ENCODE measurements at places on chromosomes 4 and X.

DNA sequence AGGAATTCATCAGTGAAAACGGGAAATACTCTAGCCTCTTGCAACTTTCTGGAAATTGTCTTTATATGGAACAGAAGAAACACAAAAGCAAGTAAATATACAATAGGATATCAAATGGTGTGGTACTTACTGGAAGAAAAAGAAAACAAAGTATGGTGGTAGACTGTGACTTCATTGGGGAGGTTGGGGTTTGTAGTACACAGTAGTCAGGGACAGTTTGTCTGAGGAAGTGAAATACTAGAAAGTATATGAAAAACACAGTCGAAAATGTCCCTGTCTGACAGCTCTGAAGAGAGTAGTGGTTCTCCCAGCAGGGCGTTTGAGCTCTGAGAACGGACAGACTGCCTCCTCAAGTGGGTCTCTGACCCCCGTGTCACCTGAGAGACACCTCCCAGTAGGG, 390.0 kb upstream of the NWD2 start:
- H3K36me3 ChIP-seq, result no peaks in the 10 kb centered on the region
- H3K4me3 ChIP-seq, result no peak overlapping the region
- no peak for DNase-seq
- no peak overlapping the region for H3K27ac ChIP-seq
- no peaks in the 10 kb centered on the region for H3K4me1 ChIP-seq

DNA sequence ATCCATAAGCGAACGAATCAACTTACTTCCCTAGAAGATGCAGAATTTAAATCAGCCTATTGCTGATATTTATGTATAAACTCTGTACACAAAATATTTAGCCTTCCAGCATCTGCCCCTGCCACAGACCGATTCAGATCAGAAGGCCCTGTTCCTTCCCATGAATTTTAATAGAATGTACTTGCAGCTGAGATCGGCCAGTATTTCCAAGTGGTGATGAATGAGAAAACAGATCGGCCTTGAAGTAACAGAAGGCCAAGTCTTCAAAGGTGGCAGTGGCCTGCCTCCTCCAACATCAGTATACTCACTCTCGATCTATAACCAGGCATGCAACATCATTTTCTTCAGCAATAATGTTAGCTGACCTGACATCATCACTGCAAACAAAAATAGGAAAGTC, 66.4 kb downstream of the PRKG2 start:
- H3K4me1 ChIP-seq, result no peaks in the 10 kb centered on the region
- no peak overlapping the region for H3K27ac ChIP-seq
- no peaks in the 10 kb centered on the region for H3K27me3 ChIP-seq

- H3K27me3 ChIP-seq, result no peaks in the 10 kb centered on the region
- no peaks in the 10 kb centered on the region for H3K4me1 ChIP-seq
- H3K36me3 ChIP-seq, result no peaks in the 10 kb centered on the region
- H3K4me3 ChIP-seq, result no peak overlapping the region
Observed at GRCh38 chr4:111398906-111399330, 746.3 kb upstream of the FAM241A start.

DNA sequence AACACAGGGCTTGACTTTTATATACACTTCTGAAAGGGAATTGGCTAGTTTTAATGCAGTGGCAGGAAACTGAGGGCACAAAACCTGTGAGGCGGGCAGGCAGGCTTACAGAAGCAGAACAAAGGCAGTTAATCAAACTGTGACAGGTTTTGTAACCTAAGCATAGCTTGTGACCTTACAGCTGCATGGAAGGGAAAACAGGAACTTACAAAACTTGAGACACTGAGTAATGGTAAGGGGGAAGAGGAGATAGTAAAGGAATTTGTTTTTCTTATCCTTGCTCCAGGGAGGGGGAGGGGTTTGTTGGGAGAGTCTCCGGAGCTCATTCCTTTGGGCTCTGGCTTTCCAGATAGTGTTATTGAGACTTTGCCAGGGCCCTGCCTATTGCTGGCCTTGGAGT, 55.6 kb downstream of the SLITRK4 start:
- no peak overlapping the region for H3K4me3 ChIP-seq
- H3K27ac ChIP-seq, result no peak overlapping the region
- H3K4me1 ChIP-seq, result no peaks in the 10 kb centered on the region
- H3K36me3 ChIP-seq, result no peaks in the 10 kb centered on the region

GRCh38 chrX:15416133-15416993, 32.1 kb upstream of the VEGFD start:
- DNase-seq, result no peak
- H3K27me3 ChIP-seq, result peaks cover 3% of the 10 kb centered on the region
- no peak overlapping the region for H3K4me3 ChIP-seq
- no peaks in the 10 kb centered on the region for H3K4me1 ChIP-seq

- H3K4me3 ChIP-seq, result no peak overlapping the region
- peaks cover 50% of the 10 kb centered on the region for H3K4me1 ChIP-seq
- H3K27ac ChIP-seq, result no peak overlapping the region
- no peak for DNase-seq
- peaks cover 20% of the 10 kb centered on the region for H3K36me3 ChIP-seq
- H3K27me3 ChIP-seq, result no peaks in the 10 kb centered on the region
Observed at GRCh38 chr4:101158134-101158482, 189.2 kb downstream of the PPP3CA start.

- no peaks in the 10 kb centered on the region for H3K27me3 ChIP-seq
- no peak overlapping the region for H3K27ac ChIP-seq
- DNase-seq, result no peak
- H3K36me3 ChIP-seq, result no peaks in the 10 kb centered on the region
Observed at GRCh38 chr4:94540476-94540875, 88.7 kb downstream of the PDLIM5 start.

DNA sequence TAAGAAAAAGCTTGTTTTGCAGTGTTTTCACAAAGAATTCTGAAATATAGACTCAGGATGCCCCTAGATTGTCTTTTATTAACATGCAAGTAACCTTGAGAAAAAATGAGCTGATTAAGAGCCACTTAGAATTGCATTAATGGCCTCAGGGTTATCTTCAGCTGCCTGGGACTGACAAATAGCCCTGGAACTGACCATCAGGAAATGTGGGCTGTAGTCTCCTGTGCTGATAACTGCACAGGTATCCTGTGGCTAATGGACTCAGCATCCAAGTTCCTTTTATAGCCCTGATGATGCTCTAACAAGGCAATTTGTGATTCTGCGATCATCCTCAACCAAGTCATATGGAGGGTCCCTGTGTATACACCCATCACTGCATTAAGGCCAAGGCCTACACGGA, 17.0 kb downstream of the CA5B start:
- H3K4me1 ChIP-seq, result peaks cover 47% of the 10 kb centered on the region
- H3K4me3 ChIP-seq, result no peak overlapping the region
- H3K27ac ChIP-seq, result no peak overlapping the region
- DNase-seq, result no peak
- peaks cover 8% of the 10 kb centered on the region for H3K36me3 ChIP-seq

GRCh38 chrX:10667143-10667542, 46.8 kb upstream of the MID1 start:
- no peaks in the 10 kb centered on the region for H3K36me3 ChIP-seq
- no peak overlapping the region for H3K4me3 ChIP-seq
- DNase-seq, result no peak

GRCh38 chr4:138919094-138919936, 96.3 kb upstream of the NOCT start:
- H3K4me1 ChIP-seq, result no peaks in the 10 kb centered on the region
- no peaks in the 10 kb centered on the region for H3K36me3 ChIP-seq
- no peak overlapping the region for H3K27ac ChIP-seq
- H3K27me3 ChIP-seq, result peaks cover 14% of the 10 kb centered on the region
- H3K4me3 ChIP-seq, result no peak overlapping the region

- no peak overlapping the region for H3K4me3 ChIP-seq
- peaks cover 16% of the 10 kb centered on the region for H3K4me1 ChIP-seq
- H3K27me3 ChIP-seq, result no peaks in the 10 kb centered on the region
- no peak overlapping the region for H3K27ac ChIP-seq
- DNase-seq, result no peak
- peaks cover 4% of the 10 kb centered on the region for H3K36me3 ChIP-seq
Observed at GRCh38 chr4:159224408-159224807, 121.5 kb downstream of the RAPGEF2 start.

- H3K4me1 ChIP-seq, result no peaks in the 10 kb centered on the region
- no peaks in the 10 kb centered on the region for H3K36me3 ChIP-seq
- H3K4me3 ChIP-seq, result no peak overlapping the region
Observed at GRCh38 chrX:12210196-12210815, 72.0 kb downstream of the FRMPD4 start.

DNA sequence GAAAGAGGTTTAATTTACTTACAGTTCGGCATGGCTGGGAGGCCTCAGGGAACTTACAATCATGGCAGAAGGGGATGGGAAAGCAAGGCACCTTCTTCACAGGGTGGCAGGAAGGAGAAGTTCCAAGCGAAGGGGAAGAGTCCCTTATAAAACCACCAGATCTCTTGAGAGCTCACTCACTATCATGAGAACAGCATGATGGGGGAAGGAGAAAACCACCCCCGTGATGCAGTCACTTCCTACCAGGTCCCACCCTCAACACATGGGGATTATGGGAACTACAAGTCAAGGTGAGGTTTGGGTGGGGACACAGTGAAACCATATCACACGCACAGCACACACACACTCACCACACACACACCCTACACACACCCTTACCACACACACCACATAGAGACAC, 104.3 kb downstream of the DCTD start:
- no peak overlapping the region for H3K27ac ChIP-seq
- peaks cover 8% of the 10 kb centered on the region for H3K4me1 ChIP-seq
- no peaks in the 10 kb centered on the region for H3K36me3 ChIP-seq
- no peaks in the 10 kb centered on the region for H3K27me3 ChIP-seq
- no peak overlapping the region for H3K4me3 ChIP-seq

GRCh38 chr4:150714462-150715438, 132.8 kb downstream of the MAB21L2 start:
- no peak overlapping the region for H3K27ac ChIP-seq
- peaks cover under 1% of the 10 kb centered on the region for H3K4me1 ChIP-seq
- peaks cover 11% of the 10 kb centered on the region for H3K36me3 ChIP-seq
- no peak for DNase-seq
- H3K4me3 ChIP-seq, result no peak overlapping the region

- no peak for DNase-seq
- no peak overlapping the region for H3K27ac ChIP-seq
- no peak overlapping the region for H3K4me3 ChIP-seq
- H3K4me1 ChIP-seq, result no peaks in the 10 kb centered on the region
- H3K36me3 ChIP-seq, result no peaks in the 10 kb centered on the region
Observed at GRCh38 chrX:116232833-116233232, 62.3 kb downstream of the AGTR2 start.

DNA sequence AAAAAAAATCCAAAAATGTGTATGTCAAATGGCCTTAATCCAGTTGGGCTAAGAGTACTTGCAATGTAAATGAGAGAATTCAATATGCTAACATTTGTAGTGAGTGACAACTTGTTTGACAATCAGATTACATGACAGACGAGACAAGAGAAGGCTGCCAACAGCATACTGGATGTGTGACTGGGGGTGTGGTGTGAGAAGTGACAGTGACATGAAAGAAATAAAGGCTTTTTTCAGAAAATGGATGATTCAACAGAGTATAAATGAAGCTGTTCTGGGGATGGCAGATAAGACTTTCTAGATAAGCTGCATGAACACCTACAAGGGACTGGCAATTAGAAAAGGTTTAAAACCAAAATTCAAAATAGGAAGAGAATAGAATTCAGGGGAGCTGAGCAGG, 143.4 kb downstream of the CENPC start:
- no peak for DNase-seq
- H3K27me3 ChIP-seq, result no peaks in the 10 kb centered on the region
- H3K4me1 ChIP-seq, result no peaks in the 10 kb centered on the region
- H3K27ac ChIP-seq, result no peak overlapping the region
- no peaks in the 10 kb centered on the region for H3K36me3 ChIP-seq
- H3K4me3 ChIP-seq, result no peak overlapping the region

- no peaks in the 10 kb centered on the region for H3K4me1 ChIP-seq
- no peaks in the 10 kb centered on the region for H3K27me3 ChIP-seq
- H3K4me3 ChIP-seq, result no peak overlapping the region
- H3K27ac ChIP-seq, result no peak overlapping the region
Observed at GRCh38 chrX:10486373-10486772, 134.0 kb downstream of the MID1 start.

- no peaks in the 10 kb centered on the region for H3K27me3 ChIP-seq
- no peak for DNase-seq
- no peaks in the 10 kb centered on the region for H3K4me1 ChIP-seq
- H3K4me3 ChIP-seq, result no peak overlapping the region
- no peak overlapping the region for H3K27ac ChIP-seq
- no peaks in the 10 kb centered on the region for H3K36me3 ChIP-seq
Observed at GRCh38 chrX:103878466-103879122, 46.5 kb upstream of the RAB9B start.

GRCh38 chrX:125205918-125206665, 113.6 kb upstream of the TEX13C start:
- no peak overlapping the region for H3K27ac ChIP-seq
- no peak for DNase-seq
- H3K4me1 ChIP-seq, result peaks cover 13% of the 10 kb centered on the region
- H3K4me3 ChIP-seq, result peak overlapping the region; percentile 75
- no peaks in the 10 kb centered on the region for H3K36me3 ChIP-seq

GRCh38 chr4:154314248-154314647, 177.4 kb downstream of the DCHS2 start:
- H3K27me3 ChIP-seq, result peaks cover 38% of the 10 kb centered on the region
- no peak for DNase-seq
- no peaks in the 10 kb centered on the region for H3K4me1 ChIP-seq
- no peak overlapping the region for H3K4me3 ChIP-seq
- H3K27ac ChIP-seq, result no peak overlapping the region

DNA sequence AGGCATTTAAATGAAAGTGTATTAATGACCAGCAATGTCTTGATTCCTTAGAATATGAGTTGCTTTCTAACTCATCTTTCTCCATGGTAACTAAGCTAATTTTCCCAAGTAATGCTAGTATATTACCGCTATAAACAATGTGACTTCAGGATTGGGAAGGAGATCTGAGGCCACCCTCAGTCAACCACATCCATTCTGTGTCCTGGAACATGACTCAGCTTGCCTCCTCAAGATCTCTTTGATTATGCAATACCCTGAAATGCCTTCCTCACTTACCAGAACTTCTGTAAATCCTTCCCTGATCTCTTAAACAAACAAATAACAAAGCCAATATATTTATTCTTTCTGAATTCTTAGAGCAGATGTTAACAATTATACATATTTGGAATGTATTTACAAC, 1495.5 kb downstream of the PCDH18 start:
- no peaks in the 10 kb centered on the region for H3K4me1 ChIP-seq
- no peaks in the 10 kb centered on the region for H3K27me3 ChIP-seq
- no peak overlapping the region for H3K27ac ChIP-seq
- no peak for DNase-seq
- no peaks in the 10 kb centered on the region for H3K36me3 ChIP-seq

GRCh38 chr4:100841911-100842310, 324.1 kb upstream of the EMCN start:
- DNase-seq, result no peak
- no peaks in the 10 kb centered on the region for H3K4me1 ChIP-seq
- no peaks in the 10 kb centered on the region for H3K36me3 ChIP-seq
- H3K4me3 ChIP-seq, result no peak overlapping the region
- H3K27ac ChIP-seq, result no peak overlapping the region
- H3K27me3 ChIP-seq, result peaks cover 9% of the 10 kb centered on the region

DNA sequence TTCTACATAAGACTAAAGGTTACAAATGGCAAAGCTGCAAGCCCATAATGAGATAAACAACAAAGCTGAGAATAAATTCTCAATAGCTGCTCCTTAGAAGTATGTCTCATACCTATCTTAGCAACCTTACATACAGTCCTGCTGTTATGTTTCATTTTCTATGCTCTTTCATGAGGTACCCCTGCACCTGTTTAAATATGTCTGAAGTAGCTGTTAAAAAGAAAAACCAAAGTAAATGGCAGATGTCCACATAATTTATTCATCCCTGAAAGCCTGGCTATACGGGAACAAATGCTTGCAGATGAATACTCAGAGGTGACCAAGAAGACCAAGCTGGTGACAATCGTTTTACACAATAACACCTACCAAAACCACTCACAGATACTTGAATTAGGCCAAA, 22.5 kb downstream of the PPA2 start:
- H3K4me1 ChIP-seq, result peaks cover 25% of the 10 kb centered on the region
- no peak overlapping the region for H3K4me3 ChIP-seq
- peaks cover 50% of the 10 kb centered on the region for H3K36me3 ChIP-seq
- no peak for DNase-seq
- no peak overlapping the region for H3K27ac ChIP-seq
